GM04503 (cell line): ENCODE measurements at places on chromosomes 1 and 21.
A peak's percentile ranks its signal among the peaks of the same experiment; 100 is the strongest.

DNA sequence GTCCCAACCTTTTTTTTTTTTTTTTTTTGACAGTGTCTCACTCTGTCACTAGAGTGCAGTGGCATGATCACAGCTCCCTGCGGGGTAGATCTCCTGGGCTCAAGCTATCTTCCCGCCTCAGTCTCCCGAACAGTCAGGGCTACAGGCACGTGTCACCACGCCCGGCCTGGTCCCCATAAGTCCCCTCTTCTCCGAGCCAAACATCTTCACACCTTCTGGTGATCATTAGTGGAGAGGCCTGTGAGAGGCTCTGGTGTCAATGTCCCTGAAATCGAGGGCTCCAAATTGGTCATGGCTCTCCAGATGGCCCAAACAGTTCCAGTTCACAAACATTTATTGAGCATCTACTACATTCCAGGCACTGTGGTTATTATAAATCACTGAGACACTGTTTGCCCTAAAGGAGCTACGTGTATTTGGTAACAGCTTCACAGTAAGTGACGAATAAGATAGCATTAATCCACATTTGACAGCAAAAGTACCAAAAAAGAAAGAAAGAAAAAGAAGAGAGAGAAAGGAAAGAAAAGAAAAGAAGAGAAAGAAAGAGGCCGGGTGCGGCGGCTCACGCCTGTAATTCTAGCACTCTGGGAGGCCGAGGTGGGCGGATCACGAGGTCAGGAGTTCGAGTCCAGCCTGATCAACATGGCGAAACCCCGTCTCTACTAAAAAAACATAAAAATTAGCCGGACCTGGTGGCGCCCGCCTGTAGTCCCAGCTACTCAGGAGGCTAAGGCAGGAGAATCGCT lies 867 bp upstream of the TIMM17A start:
- no peak for DNase-seq

DNA sequence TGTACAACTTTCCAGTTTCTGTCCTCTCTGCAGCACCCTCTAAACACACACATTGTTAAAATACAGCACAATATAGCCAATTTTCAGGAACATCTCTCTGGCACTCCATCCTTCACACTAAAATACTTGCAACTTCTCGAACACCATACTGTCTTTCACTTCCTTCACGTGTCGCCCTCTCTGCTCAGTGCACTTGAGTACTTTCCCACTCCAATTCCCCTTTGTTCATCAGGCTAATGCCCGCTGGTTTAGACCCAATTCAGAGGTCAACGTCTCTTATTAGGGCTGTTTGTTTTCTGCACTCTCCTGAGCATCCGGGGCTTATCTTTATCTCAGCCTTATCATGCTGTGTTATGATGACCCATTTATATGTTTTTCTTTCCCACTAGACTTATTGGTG lies 238.2 kb upstream of the SGIP1 start:
- no peak for DNase-seq

- no peak for DNase-seq
Measured at GRCh38 chr1:152473887-152474537, 36.6 kb upstream of the LCE5A start.

GRCh38 chr1:81670286-81670685 lies 130.4 kb upstream of the ADGRL2 start:
- DNase-seq, result peak; percentile 71

GRCh38 chr1:217471403-217471802 lies 159.5 kb downstream of the GPATCH2 start:
- DNase-seq, result no peak

- no peak for DNase-seq
Measured at GRCh38 chr1:117556341-117556740, 49.5 kb upstream of the TENT5C start.

- no peak for DNase-seq
Measured at GRCh38 chr1:45205910-45206721, at the start of gene ZSWIM5. ZSWIM5 (minus strand) TSS chr1:45206605; CDS start chr1:45206350, 255 bp downstream.

- no peak for DNase-seq
Measured at GRCh38 chr1:9235560-9235959, 986 bp downstream of the H6PD start.

- no peak for DNase-seq
Measured at GRCh38 chr1:207027921-207028320, 4.6 kb downstream of the C1orf116 start.

- no peak for DNase-seq
Measured at GRCh38 chr1:214341459-214341858, 60.5 kb downstream of the SMYD2 start.

GRCh38 chr1:114505148-114505561 lies 5.8 kb downstream of the TRIM33 start:
- DNase-seq, result no peak

- no peak for DNase-seq
Measured at GRCh38 chr1:29563571-29563970, 327.2 kb downstream of the PTPRU start.

DNA sequence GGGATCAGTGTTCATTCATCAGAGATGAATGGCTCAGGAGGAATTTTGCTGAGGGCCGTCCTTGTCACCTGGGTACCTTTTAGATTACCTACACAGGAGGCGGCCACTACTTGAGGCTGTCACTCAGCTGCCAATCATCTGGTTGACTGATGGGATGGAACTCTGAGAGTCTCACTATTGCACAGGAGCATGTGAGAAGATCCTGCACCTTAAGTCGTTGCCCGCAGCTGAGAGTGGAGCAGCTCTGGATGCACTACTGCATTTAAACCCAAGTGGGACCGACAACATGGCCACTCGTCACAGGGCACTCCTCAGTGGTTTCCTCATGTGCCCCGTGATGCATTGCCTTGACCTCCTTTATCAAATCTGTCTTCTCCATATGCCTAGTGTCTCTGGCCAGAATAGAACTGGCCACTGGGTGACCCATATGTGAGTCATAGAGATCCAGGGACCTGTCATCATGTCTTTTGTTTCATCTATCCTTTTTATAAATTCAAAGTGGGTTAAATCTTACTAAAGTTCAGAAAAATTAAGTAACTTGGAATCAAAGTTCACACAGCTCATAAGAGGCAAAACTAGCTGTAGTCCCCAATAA lies 165.5 kb downstream of the ZSCAN20 start:
- DNase-seq, result no peak

DNA sequence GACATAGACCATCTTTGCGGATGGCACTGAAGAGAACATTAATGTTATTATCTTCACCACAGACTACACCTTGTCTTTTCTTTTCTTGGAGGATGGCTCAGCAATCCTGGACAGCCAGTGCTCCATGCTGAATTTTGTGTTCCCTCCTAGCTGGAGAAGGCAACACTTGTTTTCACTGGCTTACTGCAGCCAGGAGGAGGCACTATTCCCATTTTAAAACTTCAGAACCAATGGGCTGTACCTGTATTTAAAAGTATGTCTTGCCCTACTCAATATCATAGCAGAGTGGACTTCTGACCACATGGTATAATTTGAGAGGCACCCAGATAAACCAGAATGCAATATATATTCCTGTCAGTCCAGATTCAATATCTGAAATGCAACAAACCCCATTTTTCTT lies 53.3 kb upstream of the POGK start:
- DNase-seq, result no peak

- DNase-seq, result no peak
Measured at GRCh38 chr21:28904961-28905435, 87.7 kb downstream of the LTN1 start.

DNA sequence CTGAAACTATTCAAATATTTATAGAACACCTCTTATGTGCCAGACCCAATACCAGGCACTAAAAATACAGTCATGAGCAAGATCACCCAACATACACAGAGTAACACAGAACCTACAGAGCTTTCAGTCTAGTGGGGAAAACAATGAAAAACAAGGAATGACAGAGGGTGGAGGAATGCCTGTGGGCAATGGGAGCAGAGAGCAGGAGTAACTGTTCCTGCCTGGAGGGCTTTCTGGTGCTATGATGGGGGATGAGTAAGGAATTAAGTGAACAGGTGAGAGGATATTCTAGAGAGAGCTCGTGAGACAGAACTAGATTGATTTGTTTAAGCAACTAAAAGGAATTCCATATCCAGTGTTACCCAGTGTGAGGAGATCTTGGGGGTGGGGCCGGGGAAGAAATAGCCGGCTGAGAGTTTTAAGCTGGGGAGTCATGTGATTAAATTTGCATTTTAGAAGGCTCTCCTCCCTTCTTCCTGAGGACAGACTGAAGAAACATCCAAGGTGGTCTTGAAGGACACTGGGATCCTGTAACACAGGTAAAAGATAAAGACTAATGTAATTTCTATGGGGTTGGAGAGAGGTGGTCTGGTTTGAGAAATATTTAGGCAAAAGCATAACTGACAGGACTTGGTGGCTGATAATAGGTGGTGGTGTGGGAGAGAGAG lies 2.1 kb upstream of the CD53 start:
- DNase-seq, result no peak

DNA sequence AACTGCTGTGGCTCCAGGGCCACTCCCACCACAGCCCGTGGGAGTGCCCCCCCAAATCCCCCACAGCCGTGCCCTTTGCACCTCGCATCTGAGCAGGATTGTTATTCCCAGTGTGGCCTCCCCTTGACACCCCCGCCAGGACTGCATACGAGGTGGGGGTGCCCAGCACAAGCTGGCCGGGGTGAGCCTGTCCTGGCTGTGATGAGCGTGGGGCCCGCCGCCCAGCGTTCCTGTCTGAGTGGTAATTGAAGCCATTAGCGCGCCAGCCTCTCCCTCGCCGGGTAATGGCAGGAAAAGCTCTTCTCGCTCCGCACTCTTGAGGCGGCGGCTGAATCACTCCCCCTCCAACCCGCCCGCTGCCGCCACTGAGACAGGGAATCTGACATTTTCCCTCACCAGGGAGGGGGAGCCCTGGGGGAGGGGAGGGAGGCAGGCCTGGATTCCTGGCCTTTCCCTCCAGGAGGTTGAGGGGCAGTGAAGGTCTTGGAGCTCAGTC lies 27.7 kb downstream of the PTPRF start:
- DNase-seq, result no peak

DNA sequence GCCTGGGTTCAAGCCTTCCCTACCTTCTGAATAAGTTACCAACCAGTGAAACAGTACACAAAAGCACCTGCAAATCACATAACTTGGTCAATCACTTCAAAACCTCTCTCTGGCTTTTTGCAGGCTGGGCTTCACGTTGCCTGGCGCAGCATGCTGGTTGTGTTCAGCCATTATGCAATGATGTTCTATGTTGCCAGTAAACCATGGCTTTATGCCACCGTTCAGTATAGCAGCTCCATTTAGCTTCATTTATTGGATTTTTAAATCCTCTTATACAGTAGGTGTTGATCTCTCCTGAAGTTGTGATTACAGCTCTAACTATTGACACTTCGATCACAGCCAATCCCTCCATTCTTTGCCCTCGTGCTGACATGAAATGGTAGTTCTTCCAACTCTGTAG lies 233.6 kb upstream of the PTBP2 start:
- no peak for DNase-seq

DNA sequence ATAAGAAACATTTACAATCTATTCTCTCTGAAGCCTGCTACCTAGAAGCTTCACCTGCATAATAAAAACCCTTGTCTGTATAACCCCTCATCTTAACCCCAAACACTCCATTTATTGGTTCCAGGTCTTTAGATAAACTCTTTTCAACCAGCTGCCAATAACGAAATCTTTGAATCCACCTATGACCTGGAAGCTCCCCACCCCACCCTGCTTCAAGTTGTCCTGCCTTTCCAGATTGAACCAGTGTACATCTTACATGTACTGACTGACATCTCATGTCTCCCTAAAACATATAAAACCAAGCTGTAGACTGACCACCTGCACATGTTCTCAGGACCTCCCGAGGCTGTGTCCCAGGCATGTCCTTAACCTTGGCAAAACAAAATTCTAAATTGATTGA lies 50.7 kb upstream of the VWA5B1 start:
- no peak for DNase-seq

GRCh38 chr1:165905853-165906252 lies 78.4 kb downstream of the UCK2 start:
- DNase-seq, result no peak

DNA sequence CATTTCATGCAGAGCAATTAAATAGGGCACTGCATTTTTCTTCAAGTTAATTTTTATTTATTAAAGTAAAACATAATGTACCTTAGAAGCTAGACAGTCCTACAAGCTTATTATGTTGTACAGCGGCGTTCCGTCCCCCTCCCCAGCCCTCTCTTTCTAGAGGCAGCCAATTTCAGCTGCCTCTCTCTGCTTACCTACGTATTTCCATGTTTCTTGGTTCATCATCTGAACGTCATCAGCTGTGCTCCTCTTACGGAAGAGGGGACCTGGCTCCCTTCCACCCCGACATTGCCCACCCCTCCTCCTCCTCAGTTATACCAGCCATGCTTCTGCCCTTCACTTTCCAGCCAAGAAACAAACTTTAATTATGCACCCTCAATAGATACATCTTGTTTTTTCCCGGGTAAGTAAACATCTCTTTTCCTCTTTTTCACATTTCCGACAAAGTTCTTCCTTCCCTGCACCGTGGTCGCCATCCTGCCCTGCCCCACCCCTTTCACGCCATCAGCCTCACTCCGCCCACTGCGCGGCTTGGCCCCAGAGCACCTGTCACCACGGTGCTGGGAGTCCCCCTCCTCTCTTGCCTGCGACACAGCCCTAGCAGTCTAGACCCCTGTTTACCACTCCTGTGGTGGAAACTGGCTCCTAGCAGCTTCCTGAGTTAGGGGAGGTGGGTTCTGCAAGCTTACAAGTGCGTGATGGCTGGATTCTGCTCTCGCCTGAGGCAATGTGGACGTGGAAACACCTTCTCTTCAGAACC lies 57.9 kb downstream of the SLC37A1 start:
- no peak for DNase-seq

- no peak for DNase-seq
Measured at GRCh38 chr1:241985787-241986186, 13.1 kb downstream of the MAP1LC3C start.

- no peak for DNase-seq
Measured at GRCh38 chr1:155888481-155888880, 22.7 kb downstream of the RIT1 start.

- DNase-seq, result no peak
Measured at GRCh38 chr1:118960026-118960561, 28.0 kb downstream of the TBX15 start.

GRCh38 chr1:214979191-214979590 lies 103.3 kb upstream of the KCNK2 start:
- no peak for DNase-seq
